Neural progenitor cell (in vitro differentiated cells): ENCODE measurements at places on chromosomes 6 and 20. TPM values are rescaled to one million over a fixed set of nuclear protein-coding genes. Genes with fewer than 3 reads are reported as not detected.

- peak; percentile 47 for DNase-seq
Measured at GRCh38 chr6:89433252-89434149, 549 bp downstream of the ANKRD6 start.

- DNase-seq = no peak
Measured at GRCh38 chr20:52569201-52569600, 377.6 kb upstream of the ZFP64 start.

- DNase-seq = no peak
Measured at GRCh38 chr6:131013495-131013894, 49.5 kb downstream of the EPB41L2 start.

DNA sequence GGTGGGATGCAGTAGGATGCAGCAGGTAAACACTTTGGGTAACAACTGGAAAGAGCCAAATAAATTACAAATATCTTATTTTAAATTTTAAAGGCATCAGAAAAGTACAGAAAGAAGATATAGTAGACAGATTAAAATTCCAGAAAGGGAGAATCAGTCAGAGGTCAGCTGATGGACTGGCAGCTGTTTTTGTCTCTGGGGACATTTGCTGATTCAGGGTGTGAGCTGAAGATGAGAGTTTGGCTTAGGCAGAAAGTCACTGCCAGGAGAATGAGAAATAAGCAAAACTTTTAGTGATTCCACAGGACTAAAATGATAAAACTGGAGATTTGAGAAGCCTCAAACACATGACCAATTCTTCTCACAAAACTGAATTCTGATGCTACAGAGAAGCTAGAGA, 39.5 kb downstream of the AHI1 start:
- no peak for DNase-seq

DNA sequence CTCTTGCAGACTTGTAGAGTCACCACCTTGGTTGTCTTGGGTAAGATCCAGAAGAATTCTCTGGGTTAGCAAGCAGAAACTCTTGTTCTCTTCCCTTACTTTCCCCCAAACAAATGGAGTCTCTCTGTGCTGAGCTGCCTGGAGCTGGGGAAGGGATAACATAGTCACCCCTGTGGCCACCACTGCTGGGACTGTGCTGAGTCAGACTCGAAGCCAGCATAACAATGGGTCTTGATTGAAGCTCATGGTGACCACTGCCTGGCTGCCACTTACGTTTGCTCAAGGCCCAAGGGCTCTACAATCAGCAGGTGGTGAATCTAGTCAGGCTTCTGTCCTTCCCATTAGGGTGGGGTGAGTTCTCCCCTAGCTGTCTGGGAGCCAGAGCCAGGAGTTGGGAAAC, 15.4 kb upstream of the ERVFRD-1 start:
- no peak for DNase-seq

- no peak for DNase-seq
Measured at GRCh38 chr6:51644426-51644825, 443.0 kb downstream of the PKHD1 start.

DNA sequence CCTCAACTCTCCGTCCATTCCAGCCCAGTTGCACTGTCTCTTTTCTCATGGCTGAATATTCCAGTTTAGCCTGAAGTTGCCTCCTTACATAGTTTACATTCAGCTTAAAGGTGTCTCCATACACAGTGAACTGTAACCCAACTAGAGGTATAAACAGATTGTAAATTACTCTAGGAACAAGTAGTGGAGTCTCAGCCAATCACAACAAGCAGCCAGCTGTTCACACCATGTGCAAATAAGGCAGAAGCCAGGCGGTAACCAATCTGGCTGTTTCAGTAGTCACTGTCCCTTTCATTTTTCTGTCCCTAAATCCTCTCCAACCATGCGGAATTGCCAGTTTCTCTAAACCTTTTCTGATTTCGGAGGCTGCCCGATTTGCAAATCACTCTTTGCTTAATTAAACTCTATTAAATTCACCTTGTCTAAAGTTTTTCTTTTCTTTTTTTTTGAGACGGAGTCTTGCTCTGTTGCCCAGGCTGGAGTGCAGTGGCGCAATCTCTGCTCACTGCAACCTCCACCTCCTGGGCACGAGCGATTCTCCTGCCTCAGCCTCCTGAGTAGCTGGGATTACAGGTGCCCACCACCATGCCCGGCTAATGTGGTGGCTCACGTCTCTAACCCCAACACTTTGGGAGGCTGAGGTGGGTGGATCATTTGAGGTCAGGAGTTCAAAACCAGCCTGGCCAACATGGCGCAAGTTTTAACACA, 37.6 kb upstream of the GFOD1 start:
- DNase-seq = no peak

ATAT1 gene
- total RNA-seq = 17.9 and 18.7 TPM in 2 replicates
